Thoracic aorta (tissue), 2 donors: ENCODE measurements at places on chromosomes 7 and 10. TPM values are rescaled to one million over a fixed set of nuclear protein-coding genes. Genes with fewer than 3 reads are reported as not detected.

DNA sequence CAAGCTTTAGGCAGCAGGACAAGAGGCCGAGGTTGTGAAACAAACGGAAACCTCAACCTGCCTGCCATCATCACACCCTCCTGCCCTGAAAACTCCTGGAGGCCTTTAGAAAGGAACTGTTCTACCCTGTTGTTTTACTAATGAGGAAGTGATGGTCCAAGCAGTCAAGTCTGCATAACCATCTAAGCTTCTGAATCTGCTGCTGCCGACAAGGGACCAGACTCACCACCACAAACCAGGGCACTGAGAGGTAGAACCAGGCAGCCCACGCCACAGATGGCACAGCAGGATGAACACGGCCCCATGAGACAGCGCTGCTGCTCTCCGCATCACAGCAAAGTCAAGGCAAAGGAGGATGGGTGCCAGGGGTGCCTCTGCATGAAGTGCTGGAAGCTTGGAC is 209.4 kb downstream of the CELF2 start:
- H3K4me1 ChIP-seq = no peaks in the 10 kb centered on the region
- H3K4me3 ChIP-seq = no peak overlapping the region
- no peak for DNase-seq

DNA sequence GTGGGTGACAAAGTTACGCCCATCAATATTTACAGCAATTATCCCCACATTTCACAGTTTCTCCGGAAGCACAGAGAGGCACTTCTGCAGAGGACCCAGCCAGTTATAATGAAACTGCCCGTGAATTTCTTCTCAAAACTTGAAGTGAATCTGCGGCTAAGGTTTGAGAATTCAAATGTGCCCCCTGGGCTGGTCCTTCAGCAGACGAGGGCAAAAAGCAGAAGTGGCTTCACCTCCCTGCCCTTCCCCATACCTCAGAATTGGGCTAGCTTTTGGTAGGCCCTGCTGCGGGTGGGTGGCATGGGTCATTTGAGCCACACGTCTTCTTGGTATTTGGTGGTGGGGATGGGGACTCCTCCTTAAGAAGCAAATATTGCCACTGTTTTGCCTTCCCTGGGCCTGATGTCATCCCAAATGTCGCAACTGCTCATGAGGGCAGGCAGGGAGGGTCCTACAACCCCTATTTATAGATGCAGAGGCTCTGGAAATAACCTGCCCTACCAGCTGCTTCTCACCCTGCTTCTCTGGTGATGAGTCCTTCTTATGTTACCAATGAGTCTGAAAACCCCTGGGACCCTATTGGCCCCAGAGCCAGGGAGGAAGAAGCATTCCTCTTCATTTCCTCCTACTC is 16.6 kb upstream of the WDFY4 start:
- H3K27ac ChIP-seq = no peak overlapping the region
- DNase-seq = no peak
- H3K4me3 ChIP-seq = no peak overlapping the region
- H3K27me3 ChIP-seq = no peaks in the 10 kb centered on the region
- H3K36me3 ChIP-seq = no peaks in the 10 kb centered on the region
- no peaks in the 10 kb centered on the region for H3K4me1 ChIP-seq

- no peak overlapping the region for H3K27ac ChIP-seq
- no peak overlapping the region for H3K4me3 ChIP-seq
- H3K4me1 ChIP-seq = no peaks in the 10 kb centered on the region
- DNase-seq = no peak
- no peaks in the 10 kb centered on the region for H3K36me3 ChIP-seq
These were observed 2.2 kb downstream of the C10orf67 start for GRCh38 chr10:23342213-23342884.

- H3K4me3 ChIP-seq = no peak overlapping the region
- no peak for DNase-seq
- no peaks in the 10 kb centered on the region for H3K4me1 ChIP-seq
- no peaks in the 10 kb centered on the region for H3K36me3 ChIP-seq
- H3K27ac ChIP-seq = no peak overlapping the region
These were observed 15.5 kb upstream of the SLC18A3 start for GRCh38 chr10:49594594-49594993.

DNA sequence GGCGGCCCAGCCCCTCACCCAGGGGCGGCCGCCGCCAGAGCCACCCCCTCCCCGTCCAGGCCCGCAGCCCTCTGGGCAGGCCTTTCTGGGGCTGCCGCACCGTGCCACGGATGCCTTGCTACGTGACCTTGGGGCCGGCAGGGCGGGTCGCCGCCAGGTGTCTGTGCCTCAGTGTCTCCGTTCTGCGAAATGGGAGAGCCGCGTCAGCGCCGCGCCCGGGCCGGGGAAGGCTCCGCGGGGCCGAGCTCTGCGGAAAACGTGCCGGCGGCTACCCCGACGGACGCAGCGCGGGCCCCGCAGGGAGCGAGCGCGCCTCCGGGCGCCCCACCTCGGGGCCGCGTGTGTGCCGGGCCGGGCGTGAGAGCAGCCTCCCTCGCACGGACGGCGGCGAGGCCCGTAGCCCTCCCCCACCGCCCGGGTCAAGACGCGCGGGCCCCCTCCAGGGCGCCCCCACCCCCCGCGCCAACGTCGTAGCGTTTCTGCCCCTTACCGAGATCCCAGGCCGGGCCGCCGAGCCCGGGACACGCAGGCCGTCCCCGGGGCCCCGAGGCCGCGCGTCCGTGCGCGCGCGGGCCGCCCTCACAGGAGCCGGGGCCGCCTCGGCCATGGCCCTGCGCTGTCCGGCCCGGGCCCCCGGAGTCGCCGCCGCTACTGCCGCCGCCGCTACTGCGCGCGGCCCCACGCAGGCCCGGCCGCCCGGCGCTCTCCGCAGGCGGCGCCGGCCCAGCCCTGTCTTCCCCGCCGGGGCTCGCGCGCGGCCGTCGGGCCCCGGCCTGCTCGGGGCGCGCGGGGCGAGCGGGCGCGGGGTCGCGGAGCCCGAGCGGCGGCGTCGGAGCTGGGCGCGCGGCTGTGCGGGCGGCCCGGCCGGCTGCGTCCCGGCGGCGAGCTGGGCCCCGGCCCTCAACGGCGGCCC is 1.1 kb downstream of the ZNF777 start:
- H3K27me3 ChIP-seq = no peaks in the 10 kb centered on the region
- peaks cover 10% of the 10 kb centered on the region for H3K4me1 ChIP-seq
- no peak for DNase-seq

DNA sequence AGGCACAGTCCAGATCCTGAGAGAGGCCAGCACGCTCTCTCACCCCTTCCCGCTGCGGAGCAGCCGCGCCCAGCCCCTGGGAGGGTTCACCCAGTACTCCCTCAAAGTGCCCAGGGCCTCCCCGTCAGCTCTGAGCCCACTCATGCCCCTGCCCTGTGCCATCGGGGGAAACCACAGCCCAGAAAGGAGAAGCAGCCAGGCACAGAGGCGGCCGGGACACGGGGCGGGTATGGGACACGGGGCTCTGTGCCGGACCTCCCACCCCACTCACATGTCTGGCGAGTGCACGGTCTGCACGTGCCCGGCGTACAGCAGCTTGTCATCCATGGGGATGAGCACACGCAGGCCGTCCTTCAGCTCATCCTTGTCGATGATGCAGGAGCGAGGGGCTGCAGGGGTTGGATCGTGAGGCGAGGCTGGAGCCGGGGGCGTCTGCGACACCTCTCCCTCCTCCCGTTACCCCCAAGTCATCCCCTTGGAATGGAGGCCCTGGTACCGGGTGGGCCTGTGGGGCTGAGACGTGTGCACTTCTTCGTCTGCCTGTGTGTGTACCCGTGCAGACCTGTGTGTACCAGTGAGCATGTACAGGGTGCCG is 38.2 kb downstream of the SLC29A4 start:
- no peaks in the 10 kb centered on the region for H3K4me1 ChIP-seq
- H3K27ac ChIP-seq = no peak overlapping the region
- no peak for DNase-seq
- H3K36me3 ChIP-seq = peaks cover 74% of the 10 kb centered on the region
- H3K4me3 ChIP-seq = no peak overlapping the region
- H3K27me3 ChIP-seq = no peaks in the 10 kb centered on the region

- no peak overlapping the region for H3K27ac ChIP-seq
- DNase-seq = no peak
- no peaks in the 10 kb centered on the region for H3K27me3 ChIP-seq
- no peaks in the 10 kb centered on the region for H3K36me3 ChIP-seq
These were observed 17.9 kb downstream of the HECW1 start for GRCh38 chr7:43130347-43130746.

The SAP25 gene
- 0.81 TPM for total RNA-seq

The GBX1 gene
- not detected for total RNA-seq

The GSTO1 gene
- 68.5 TPM for total RNA-seq

The UNCX gene
- total RNA-seq = not detected

The TBL2 gene
- total RNA-seq = 17.1 TPM
